ENCODE measurements at places on chromosomes 13 and 19. TPM values are rescaled to one million over a fixed set of nuclear protein-coding genes. Genes with fewer than 3 reads are reported as not detected.

DNA sequence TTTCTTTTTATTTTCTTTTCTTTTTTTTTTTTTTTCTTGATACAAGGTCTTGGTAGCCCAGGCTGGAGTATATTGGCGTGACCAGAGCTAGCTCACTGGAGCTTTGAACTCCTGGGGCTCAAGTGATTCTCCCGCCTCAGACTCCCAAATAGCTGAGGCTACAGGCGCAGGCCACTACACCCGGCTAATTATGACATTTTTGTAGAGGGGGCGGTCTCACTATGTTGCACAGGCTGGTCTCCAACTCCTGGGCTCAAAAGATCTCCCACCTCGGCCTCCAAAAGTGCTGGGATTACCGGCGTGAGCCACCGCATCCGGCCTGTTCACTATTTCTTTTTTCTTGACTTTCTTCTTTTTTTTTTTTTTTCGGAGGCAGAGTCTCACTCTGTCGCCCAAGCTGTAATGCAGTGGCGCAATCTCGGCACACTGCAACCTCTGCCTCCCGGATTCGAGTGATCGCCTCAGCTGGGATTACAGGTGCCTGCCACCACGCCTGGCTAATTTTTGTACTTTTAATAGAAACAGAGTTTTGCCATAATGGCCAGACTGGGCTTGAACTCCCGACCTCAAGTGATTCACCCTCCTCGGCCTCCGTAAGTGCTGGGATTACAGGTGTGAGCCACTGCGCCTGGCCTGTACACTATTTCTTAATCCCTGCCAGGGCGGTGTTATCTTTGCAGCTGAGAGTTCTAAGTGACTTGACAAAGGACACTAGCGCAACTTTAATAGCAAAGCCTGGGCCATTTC, 37.1 kb upstream of the LSM14A start:
- no peak for DNase-seq

Gene RCBTB2
- 22.5 TPM for total RNA-seq

GRCh38 chr13:78867655-78868054, 208.7 kb upstream of the OBI1 start:
- no peak for DNase-seq

DNA sequence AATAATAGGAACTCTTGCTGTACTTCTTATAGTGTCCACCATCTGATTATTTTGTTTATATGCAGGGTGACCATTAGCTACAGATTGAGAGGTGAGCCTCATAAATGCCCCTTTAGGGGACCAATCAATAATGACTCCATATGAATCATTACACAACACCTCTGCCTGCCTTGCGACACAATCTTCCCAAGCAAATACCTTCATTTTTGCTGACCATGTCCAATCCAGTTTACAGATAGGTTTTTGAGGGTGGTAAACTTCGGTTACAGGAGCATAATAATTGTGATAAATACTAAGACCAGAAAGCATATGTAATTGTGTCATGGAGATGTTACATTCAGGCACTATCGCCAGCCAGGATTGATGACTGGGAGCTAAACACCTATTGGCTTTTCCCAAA, 23.6 kb upstream of the IL17D start:
- DNase-seq: no peak

DNA sequence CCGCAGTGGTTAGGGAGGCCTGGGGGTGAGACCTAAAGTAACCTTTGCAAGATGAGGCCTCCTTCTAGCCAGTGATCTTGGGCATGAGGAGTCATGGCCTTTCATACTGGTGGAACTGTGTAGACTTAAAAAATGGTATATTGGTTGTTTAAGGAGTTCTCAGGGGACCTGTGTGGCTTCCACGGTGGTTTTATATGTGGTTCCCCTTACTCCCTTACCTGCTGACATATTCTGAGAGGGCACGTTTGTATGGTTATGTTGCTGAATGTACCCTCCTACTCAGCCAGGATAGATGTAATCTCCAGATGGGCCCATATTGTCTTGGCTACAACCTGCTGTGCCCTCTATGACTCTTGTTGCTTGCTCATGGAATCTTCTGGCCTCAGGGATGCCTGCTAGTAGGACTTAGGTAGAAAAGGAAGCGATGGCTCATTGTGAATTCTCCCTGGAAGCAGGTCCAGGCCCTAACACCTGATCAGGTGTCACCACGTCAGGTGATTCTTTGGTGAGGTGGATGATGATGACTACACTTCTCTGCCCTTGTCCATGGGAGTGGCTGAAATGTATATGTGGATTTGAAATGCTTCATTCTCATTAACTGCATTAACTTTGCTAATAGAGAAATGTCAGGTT, 1.8 kb downstream of the ZNF460 start:
- peak; percentile 49 for DNase-seq

DNA sequence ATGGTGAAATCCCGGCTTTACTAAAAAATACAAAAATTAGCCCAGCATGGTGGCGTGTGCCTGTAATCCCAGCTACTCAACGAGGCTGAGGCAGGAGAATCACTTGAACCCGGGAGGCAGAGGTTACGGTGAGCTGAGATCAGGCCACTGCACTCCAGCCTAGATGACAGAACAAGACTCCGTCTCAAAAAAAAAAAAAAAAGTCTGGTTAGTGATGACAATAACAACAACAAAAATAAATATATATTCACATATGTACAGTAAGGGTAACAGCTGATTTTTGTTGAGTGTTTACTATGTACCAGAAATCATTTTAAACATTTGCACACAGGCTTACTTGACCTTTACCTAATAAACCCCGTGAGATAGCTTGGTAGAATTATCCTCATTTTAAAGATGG, 23.0 kb downstream of the RRAS start:
- DNase-seq: no peak

DNA sequence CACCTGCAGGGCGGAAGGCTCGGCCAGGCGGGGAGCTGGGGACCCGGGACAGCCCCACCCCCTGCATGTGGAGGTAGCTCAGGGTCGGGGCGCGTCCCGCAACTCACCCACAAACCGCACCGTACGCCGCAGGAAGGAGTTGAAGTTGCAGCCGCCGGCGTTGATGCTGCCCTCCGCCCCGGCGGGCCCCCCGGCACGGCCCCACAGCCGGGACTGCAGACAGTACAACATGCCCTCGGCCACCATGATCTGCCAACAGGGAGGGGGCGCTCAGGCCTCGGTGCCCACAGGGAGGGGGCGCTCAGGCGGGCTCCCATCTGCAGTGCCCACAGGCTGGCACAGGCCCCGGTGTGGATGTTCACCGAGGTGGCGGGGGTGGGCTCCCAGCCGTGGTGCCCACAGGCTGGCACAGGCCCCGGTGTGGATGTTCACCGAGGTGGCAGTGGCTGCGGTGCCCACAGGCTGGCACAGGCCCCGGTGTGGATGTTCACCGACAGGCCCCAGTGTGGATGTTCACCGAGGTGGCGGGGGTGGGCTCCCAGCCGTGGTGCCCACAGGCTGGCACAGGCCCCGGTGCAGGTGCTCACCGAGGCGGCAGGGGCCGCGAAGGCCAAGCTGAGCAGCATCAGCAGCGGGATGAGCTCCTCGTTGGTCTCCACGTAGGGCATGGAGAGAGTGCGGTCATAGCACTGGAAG, 6.5 kb downstream of the PLPPR3 start:
- DNase-seq: no peak

Gene NLRP9
- total RNA-seq: not detected

Gene ZNF813
- total RNA-seq: 5.5 TPM

Gene FFAR3
- total RNA-seq: not detected

DNA sequence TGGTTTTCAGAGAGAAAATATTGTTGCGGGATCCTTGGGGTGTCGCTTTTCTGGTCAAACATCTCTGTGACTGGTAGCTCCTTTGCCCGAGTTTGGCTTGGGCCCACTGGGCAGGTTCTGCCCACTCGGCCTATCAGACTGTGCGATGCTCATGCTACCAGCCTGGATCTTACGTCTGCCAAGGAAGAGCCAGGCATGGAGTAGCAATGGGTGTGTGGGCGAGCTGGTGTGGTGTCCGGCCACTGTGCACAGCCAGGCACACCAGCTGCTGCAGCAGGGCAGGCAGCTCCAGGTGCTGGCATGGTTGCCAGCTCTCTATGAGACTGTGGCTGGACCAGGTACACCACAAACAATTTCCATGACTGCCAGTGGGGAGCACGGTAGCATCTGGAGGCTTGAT, 1351.8 kb upstream of the PCDH20 start:
- DNase-seq: no peak

DNA sequence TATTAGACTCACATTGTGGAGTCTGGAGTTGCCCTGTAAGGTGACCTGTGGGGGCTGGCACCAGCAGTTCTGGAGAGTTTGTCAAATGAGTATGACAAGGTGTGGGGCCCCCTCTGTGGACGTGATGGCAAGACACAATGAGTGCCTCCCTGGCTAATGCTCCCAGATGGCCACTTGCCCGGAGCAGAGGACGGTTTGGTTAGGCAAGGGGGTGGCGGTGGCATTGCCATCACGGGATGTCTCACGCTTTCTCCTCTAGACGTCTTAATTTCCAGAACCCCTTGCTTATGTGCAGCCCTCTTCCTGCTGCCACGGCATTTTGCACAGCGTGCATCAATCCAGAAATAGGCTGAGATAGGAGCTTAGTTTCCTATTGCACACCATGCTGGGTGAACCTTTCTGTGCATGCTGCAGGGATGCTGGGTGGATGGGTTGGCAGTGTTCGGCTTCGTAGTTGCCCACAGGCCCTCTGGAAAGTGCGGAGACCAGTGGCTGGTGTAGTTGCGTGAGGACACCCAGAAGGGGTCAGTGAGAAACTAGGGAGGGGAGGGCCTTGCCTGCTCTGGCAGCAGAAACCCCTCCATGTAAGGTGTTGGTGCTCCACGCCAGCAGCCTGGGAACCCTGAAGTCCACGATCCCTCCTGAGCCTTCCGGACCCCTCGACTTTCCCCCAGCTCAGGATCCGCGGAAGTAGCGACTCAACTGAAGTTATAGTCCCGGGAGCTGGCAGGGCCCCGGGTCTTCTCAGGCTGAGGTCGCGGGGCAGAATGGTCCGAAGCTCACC, 18.1 kb upstream of the LRP3 start:
- peak; percentile 54 for DNase-seq

Gene UTP14C
- total RNA-seq: 8.7 TPM

- DNase-seq: peak; percentile 48
Measured at GRCh38 chr19:18408053-18408476, 10.6 kb upstream of the LRRC25 start.
